ENCODE measurements at places on chromosomes 1 and 21.

GRCh38 chr21:25361765-25362164, 245.5 kb downstream of the MRPL39 start:
- DNase-seq, result no peak

DNA sequence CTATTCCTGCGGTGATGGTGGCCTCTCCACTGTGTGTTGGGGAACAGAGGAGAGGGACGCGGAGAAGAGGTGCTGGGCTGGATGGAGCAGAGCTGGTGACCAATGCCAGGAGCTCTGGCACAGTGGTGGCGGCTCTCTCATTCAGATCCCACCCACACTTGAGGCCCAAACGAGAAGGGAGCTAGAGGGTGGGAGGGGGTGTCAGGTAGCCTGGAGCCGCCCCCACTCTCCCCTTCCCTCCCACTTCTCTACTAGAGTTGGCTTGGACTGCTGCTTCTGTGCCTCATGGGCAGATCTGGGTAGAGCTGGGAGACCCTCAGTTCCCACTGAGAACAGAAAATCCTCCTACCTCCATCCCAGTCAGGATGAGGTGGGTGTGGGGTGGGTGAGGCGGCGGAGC, 3.5 kb downstream of the TTC39A start:
- no peak for DNase-seq

GRCh38 chr1:62268315-62268714, 50.9 kb downstream of the KANK4 start:
- no peak for DNase-seq

DNA sequence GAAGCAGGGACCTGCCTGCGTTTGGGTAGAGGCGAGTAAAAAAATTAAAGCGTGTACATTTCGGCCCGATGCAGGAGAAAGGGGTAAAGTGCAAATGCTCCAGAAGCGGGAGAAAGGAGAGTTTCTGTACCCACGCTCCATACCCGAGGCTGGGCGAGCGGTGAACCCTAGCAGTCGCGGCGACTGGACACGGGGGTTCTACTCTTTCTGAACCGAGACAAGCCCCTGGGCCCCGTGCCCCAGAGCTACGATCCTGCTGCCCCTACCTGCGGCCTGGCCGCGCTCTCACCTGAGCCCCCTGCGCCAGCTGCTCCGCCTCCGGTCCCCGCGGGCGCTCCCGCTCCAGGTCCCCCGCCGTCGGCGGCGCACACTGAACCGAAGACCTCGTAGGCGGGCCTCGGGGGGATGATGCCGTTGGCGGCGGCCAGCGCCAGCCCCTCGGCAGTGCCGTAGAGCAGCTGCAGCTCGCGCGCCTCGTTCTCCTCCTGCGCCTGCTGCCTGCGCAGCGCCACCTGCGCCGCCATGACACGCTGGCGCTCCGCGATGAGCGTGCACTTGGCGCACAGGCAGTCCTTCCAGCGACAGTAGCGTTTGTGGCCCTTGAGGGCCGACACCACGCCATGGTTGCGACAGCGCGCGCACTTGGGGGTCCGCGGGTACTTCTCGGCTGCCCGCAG, 2.4 kb downstream of the DMRTA2 start:
- no peak for DNase-seq

DNA sequence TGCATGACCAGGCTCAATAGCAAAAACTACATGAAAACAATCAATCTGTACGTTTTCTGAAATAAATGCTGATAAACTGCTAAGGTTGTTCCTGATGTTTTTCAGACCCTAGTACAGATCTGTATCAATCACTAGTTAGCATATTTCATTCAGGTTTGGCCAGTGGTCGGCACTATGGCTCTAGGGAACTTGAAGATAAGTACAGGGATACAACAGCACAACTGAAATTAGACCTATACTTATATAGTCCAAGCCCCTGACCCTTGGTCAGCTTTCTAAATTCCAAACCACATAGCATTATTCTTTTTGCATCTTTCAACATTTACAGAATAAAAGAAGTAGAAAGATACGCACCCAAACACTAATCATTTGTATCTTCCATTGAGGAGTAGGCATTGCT, 142.7 kb downstream of the PLPPR4 start:
- DNase-seq, result no peak

GRCh38 chr1:228494044-228494353, 6.8 kb downstream of the RNF187 start:
- no peak for DNase-seq

GRCh38 chr1:117976381-117976780, 46.8 kb downstream of the WDR3 start:
- no peak for DNase-seq
